Activated CD4-positive, alpha-beta T cell treated with anti-CD3 and anti-CD28 coated beads for 1 hour (primary cell): ENCODE measurements at places on chromosomes 12 and 14.

GRCh38 chr14:26730929-26731618 lies 133.2 kb upstream of the NOVA1 start:
- no peak for DNase-seq

- DNase-seq: peak; percentile 48
Measured at GRCh38 chr12:48189331-48190125, 6.1 kb downstream of the CCDC184 start.

- no peak for DNase-seq
Measured at GRCh38 chr12:120237360-120238171, 28.0 kb downstream of the PXN start.

- no peak for DNase-seq
Measured at GRCh38 chr12:117006333-117006732, 92.9 kb downstream of the TESC start.

DNA sequence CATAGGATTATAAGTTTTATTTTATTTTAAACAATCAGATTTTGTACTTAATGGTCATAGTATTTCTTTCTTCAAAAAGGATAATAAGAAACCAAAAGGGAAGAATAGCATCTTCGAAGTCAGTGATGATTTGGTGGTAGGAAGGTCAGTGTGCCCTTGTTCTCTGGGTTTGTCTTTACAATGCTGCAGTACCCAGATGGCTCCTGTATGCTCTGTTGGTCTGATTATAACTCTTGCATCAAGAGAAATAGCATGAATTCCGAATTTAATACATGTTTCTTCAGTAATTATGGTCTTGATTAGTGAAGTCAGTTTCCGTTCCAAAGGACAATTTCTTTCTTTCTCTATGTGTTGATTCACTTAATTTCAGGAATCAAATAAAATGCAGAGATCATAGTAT lies 180.2 kb downstream of the TMTC2 start:
- DNase-seq: no peak
